ENCODE measurements at places on chromosomes 1 and 21.

DNA sequence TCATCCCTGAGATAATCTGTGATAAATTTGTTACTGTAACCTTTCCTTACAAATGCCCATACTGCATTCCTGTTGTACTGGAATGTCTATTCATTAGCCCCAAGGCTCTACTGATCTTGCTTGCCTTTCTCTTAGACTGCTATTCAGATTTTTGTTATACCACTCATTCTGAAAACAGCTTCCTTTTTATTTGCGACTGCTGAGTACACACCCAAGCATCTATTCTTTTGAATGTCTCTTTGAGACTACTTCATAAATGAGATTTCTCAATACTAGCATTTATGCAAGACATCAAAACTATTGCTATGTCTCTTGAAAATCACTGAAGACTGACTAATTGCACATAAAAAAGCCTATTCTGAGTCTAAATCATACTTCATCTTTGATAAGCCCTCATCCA, 38.6 kb downstream of the DENND1B start:
- no peak for DNase-seq

- DNase-seq, result no peak
Observed at GRCh38 chr1:29519108-29519787, 282.9 kb downstream of the PTPRU start.

GRCh38 chr1:111463029-111463683, 10.6 kb upstream of the C1orf162 start:
- DNase-seq, result no peak

DNA sequence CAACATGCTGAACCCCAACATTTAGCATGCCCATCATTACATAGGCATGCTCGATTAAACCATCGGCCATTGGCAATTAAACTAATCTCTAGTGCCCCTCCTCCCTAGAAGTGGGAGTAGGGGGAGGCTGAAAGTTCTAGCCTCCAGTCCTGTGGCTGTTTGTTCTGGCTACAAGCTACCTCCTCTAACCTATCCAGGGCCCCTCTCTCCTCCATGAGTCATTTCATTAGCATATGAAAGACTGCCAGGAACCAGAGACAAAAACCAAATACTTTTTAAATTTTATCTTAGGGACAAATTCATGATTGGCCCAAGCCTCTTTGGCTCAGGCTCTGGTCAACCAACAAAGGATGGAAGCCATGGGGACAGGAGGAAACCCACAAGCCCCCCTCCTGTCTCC, 231.1 kb downstream of the CACNA1E start:
- no peak for DNase-seq

- DNase-seq, result no peak
Observed at GRCh38 chr1:215095524-215095923, 13.0 kb downstream of the KCNK2 start.

DNA sequence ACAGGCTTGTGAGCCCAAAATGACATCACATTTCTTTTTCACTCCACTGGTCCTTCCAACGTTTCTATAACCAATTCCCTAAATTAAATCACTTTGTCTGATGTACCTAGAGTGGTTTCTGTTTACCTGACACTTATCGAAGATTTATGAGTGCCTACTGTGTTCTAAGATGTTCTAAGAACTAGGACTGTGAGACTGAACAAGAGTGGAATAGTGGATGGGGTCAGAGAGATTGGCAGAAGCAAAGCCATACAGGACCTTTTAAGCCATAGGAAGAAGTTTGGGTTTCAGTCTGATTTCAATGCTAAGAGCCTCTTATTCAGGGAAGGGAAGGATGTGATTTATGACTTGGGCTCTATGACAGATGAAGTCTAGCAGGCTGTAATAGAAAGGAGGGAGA, 72.3 kb upstream of the LAPTM5 start:
- DNase-seq, result no peak

GRCh38 chr1:213244664-213245091, 193.6 kb downstream of the RPS6KC1 start:
- no peak for DNase-seq

DNA sequence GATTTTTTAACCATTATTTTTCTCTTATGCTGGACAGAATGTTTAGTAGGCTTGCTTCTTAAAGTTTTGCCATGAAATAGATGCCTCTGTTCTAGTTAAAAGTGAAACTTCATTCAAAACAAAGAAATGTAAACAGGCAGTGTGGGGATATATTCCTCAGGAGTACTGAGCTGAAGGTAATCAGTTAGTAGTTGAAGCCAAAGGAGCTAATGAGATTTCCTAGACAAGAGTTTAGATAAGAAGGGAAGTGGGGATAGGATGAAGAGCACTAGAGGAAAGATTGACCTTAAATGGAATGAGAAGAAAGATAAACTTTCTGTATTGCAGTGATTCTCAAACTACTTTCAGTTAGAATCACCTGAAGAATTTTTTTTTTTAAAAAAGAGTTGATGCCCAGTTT, 23.9 kb downstream of the PRRC2C start:
- DNase-seq, result no peak

- DNase-seq, result no peak
Observed at GRCh38 chr1:208500375-208500774, 256.2 kb upstream of the PLXNA2 start.

DNA sequence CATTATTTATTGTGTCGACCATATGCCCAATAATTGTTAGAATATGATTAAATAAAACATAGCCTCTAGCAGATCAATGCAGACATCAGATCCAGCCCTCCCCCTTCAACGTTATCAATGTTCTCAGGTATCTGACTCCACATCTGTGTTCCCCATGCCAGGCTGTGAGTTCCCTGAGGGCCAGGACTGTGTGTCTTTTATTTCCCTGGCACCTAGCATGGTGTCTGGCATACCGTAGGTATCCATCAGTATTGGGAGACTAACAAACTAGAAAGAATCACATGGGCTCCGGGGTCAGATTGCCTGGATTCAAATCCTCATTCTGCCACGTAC, 48.3 kb downstream of the SDC3 start:
- DNase-seq, result no peak

- DNase-seq, result no peak
Observed at GRCh38 chr1:231867607-231868006, 241.0 kb downstream of the DISC1 start.

DNA sequence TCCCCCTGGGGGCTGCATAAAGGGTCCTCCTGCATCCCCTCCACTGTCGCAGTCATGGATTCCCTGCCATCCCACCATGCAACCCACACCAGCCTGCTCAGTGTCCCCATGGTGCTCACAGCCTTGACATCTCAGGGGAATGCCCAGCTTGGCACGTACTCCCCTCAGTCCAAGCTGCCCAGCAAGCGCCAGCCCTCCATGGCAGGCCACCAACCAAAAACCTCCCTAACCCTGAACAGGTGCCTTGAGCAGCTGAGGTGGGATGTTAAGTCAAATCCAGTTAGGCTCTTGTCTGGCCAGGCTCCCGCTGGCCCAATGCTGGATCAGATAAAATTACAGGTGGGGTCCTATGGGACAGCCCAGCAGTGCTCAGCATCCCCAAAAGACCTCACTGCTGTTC, 341 bp downstream of the VTCN1 start:
- no peak for DNase-seq

DNA sequence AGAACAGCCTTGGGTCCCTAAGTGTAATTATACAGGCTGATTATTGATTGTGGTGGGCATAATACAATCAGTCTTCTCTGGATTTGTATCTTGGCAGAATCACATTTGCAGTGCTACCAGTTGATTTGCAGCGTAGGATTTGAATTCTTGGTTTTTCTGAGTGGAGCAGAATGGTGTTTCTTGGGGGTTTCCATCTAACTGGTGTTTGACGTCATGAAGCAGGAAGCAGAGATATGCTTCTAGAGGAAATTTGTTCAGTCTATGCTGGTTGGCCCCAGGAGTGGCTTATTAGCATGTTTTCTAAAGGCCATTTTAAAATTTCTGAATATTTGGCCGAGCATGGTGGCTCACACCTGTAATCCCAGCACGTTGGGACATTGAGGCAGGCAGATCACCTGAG, 3.4 kb downstream of the CTTNBP2NL start:
- DNase-seq, result no peak

DNA sequence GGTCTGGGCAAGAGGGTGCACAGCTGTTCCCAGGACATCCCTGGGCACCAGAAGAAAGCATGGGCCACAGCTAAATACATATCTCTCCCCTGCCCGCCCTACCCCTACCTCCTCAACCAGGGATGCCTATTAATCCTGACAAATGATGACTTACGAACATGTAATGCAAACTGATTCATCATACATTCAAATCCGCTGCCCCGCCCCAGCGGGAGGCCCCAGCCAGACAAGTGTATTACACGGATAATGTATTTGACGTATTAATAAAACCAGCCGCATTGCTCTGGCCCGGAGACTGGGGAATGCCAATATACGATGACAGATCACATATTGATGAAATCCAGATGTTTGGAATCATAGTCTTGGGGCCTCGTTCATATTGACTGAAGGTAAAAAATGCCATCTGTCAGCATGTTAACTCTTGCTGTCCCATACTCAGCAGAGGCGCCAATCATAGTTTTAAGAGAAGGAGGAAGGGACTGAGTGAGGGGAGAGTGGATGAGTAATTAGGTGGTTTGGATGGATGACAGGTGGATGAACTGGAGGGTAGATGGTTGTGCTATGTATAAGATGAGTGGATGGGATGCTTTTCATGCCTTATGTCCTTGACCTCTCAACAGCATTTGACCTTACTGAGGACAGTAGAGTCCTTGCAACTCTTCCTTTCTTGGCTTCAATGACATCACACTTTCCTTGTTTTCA, 68.2 kb downstream of the TMEM53 start:
- DNase-seq, result no peak

GRCh38 chr1:52552236-52552504, 722 bp downstream of the TUT4 start:
- peak; percentile 19 for DNase-seq

GRCh38 chr1:35452106-35452774, 105.0 kb downstream of the KIAA0319L start:
- no peak for DNase-seq

DNA sequence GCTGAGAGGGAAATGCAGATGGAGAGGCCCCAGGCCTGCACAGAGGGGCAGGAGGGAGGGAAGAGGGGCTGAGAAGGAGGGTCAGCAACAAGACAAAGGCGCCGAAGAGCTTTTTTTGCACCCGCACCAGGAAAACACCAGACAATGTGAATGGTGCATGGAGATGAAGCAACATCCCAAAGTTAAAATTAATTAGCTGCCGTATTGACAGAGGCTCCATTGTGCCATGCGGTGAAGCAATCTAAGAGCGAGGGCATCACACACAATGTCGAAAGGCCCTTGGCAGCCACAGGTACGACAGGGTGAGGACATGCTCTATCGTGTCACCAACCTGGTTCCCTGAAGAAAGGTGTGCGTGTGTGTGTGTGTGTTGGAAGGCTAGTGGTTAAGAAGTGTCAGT, 41.2 kb downstream of the SSBP3 start:
- DNase-seq, result no peak

DNA sequence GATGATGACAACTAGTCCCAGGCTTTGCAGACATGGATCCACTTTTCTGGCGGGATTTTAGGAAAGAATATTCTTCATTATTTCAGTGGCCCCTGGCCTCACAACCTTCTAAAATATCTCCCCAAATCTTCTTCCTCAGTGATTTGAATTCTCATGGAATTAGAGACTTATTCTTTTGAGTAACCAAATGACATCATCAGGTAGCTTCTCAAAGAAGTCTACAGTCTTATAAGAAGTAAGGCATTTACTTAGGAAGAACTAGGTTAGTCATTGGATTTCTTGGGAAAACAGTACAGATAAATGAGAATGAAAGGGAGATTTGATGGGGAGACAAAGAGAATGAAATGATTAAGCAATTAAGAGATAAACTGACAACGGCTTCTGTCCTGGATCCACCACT, 201.1 kb upstream of the PROX1 start:
- no peak for DNase-seq

GRCh38 chr1:9655836-9656235, 4.3 kb downstream of the PIK3CD start:
- no peak for DNase-seq

GRCh38 chr1:203128431-203128715, 847 bp downstream of the ADORA1 start:
- no peak for DNase-seq

GRCh38 chr1:35726450-35727433, 8.1 kb upstream of the C1orf216 start:
- peak; percentile 37 for DNase-seq

DNA sequence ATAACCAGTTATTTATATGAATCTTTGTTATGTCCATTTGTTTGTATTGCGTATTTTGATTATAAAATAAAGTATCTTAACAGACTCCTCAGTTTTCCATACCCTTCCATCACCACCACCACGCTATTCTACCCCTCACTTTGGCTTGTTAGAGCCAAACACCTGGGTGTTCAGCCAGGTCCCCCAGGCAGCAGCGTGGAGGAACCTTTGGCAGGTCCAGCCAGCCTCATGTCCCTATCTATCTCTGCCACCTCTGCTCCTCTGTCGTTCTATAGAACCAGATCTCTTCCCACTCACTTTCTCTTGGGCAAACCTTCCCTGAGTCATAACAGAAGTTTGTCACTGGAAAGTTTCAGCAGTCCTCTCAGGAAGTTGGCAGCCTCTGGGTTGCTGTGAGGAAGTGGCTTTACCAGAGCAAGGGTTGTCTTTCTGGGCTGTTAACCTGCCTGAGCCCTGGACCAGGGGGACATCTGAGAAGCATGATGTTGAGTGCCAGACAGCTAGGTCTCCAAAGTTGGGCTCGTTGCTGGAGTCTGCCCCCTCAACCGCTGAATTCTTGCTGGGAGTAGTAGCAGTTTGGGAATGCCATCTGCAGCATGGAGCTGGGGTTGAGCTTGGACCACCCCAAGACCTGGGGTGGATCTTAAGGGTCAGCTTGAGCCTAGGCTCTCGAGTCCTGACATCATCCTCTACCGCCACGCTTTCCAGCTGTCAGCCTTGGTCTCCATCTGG, 996 bp upstream of the SH3BGRL3 start:
- no peak for DNase-seq

DNA sequence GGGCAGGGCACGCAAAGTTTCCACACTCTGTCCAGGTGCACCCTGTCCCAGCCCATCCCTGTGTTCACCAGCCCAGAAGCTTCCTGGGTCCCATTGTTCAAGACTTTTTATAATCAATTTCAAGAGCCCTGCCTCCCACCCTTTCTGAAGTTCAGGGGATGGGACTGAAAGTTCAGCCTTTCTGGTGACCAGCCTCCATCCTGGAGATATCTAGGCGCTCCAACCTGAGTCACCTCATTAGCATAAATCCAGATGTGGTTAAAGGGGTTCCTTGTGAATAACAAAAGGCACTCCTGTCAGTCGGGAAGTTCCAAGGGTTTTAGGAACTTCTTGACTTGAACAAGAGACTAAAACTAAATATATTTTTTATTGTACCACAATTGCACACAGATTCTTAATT, 48.4 kb upstream of the RAP1A start:
- DNase-seq, result no peak

DNA sequence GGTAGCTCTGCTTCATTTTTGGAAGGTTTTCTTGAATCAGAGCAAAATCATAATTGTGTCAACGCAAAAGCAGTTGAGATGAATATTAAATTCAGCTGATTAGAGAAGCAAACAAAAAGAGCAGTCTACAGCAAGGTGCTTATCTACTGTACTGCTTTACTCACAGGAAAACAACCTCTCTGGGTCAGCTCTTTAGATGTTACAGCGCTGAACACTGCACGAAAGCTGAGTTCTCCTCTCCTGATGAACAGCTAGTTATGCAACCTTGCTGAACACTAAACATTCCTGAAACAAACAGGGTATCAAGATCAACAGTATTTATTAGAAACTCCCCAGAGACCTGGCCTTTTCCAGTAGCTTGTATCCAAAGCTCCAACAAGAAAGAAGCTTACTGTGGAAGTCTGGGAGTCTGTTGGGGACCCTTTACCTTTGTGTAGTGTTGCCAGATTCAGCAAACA, 41.3 kb downstream of the TBCE start:
- DNase-seq, result no peak

- no peak for DNase-seq
Observed at GRCh38 chr21:44522753-44523204, 17.2 kb downstream of the KRTAP10-1 start.

Data from activated naive CD4-positive, alpha-beta T cell (primary cell).